Activated effector memory CD4-positive, alpha-beta T cell treated with Interleukin-2 at 50 U/mL for 16 hours (primary cell): ENCODE measurements at places on chromosomes 12 and 14.

DNA sequence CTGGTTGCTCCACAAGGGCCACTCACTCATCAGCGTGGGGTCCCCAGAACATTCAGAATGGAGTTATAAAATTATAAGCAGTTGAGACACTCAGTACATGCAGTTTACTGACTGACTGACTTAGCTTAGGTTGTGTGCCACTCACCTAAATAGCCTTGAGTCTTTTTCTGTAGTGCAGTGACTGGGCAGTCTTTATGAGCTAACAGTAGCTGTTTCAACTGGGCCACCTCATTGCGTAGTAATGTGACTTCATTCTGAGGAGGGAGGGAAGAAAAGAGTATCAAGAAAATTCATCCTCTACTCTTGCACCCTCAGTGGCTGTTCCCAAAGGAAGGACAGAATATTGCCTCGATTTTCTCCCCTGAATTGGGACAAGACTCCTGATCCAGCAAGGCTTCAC, 15.8 kb upstream of the NPFF start:
- no peak for DNase-seq

DNA sequence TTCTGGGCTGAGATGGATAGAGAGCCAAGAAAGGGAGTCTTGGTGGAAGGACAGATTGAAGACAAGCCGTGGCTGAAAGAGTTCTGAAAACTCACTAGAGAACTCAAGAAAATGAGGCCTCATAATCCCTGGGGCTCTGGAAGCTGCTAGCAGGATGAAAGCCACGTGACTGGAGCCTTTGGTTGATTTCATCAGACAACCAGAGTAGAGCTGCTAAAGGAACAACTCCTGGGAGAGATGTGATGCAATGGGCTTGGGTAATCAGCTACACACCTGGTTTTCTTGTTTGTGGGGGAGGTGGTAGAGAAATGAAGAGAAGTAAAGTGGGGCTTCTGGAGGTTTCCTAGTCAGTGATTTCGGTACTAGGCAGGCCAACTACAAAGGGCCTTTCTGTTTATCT, 13.4 kb downstream of the CSRNP2 start:
- DNase-seq, result no peak

GRCh38 chr12:76957301-76957700, 78.5 kb upstream of the CSRP2 start:
- no peak for DNase-seq

- DNase-seq, result no peak
These were observed 11.9 kb upstream of the BCL7A start for GRCh38 chr12:122009741-122010140.

DNA sequence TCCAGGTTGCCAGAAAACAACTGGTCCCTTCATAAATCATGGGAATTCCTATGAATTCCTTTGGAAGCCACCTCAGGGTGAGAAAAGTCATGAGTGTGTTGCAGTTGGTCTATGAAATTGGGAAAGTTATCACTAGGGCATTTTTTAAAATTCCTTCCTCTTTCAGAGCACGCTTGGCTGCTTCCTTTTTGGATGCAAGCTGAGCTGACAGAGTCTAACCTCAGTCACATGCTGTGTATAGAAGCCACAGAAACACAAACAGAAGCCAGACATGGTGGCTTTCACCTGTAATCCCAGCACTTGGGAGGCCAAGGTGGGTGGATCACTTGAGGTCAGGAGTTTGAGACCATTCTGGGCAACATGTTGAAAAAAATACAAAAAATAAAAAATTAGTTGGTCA, 21.7 kb upstream of the HELB start:
- DNase-seq, result no peak

DNA sequence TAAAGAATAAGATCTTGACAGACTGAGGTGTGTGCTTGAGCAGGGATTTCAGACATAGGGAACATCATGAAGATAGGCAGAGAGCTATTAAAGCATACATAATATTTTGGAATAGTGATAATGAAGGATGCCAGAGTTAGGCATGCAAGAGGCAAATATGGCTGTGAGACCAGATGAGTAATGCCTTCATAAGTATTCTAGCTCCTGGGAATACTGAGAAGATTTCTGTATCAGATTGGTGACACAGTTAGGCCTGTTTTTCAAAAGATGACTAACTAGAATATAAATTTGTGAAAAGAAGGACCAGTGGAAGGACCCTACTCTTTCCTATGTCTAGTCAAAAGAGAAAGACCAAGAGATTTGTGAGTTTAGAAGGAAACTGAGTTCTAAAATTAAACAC, 108.8 kb downstream of the TXNDC16 start:
- DNase-seq, result no peak

GRCh38 chr14:103629503-103630121, 601 bp downstream of the KLC1 start:
- DNase-seq, result peak; percentile 31

DNA sequence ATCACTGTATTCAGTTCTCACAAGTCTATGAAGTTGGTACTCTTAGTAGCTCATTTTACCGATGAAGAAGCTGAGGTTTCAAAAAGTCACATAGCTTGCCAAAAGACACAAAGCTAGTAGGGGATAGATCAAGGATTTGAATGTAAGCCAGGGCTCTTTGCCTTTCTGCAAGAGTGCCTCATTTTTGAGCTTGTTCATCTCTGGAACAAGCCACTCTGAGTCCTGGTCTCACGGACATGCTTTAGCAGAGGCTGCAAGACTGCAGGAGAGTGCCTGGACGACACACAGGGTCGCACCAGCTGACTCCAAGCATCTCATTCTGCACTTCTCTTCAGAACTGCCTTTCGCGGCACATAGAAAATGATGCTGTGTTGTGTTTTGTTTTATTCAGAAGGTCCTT, 3.7 kb downstream of the NUAK1 start:
- DNase-seq, result no peak

DNA sequence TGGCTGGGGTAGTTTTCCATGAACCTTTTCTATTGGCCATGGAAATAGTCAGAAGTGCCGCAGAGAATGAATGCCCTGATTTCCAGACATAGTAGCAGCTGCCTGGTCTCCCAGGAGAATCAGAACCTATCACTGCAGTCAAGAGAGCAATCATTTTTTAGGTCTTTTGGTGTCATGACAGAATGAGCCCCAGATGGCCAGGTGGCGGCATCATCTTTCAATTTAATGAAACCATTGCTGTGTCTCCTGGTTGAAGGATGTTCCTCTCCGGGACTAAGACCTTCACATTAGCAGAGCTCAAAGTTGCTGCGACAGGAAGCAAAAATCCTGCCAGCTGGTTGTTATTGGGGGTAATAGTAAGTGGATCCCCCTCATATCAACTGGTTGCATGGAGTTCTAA, 18.8 kb downstream of the TNFAIP2 start:
- no peak for DNase-seq

DNA sequence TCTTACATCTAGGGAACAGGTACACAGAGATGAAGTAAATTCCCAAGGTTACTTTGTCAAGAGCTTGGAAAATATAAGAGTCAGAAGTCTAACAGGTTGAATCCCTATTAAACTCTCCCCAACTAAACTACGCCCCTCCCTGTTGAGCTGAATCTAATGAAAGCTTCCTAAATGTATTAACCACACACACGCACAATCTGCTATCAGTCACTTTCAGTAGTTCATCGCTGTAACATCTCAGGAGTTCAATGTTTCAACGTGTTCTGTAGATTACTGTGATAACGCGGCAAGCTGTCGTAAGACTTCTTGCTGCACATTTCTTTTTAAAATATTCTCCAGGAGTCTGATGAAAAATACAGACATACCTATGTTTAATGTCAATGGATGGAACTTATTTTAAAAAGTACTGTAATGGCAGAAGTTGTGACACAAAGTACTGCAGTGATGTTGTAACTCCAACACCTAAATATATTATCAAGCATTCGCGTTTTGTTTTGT, 612 bp upstream of the SLC25A3 start:
- DNase-seq, result no peak

DNA sequence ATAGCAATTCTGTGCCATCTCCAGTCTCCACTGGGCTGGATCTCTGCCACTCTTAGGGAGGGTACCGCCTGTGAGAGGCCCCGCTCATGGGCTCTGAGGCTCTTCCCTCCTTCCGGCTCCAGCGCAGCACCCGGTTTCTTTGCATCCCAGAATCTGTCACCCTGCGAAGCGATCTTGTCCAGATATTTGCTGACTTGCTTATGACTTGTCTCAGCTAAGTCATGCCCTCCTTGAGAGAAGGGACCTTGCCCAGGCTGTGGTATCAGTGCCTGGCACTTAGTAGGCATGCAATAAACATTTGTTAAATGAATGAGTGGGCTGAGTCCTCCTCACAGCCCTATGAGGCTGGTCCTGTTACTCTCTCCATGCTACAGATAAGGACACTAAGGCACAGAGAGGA, 13.4 kb downstream of the KRT80 start:
- DNase-seq, result no peak

- DNase-seq, result no peak
These were observed 130.1 kb upstream of the RTL1 start for GRCh38 chr14:101033446-101034165.

DNA sequence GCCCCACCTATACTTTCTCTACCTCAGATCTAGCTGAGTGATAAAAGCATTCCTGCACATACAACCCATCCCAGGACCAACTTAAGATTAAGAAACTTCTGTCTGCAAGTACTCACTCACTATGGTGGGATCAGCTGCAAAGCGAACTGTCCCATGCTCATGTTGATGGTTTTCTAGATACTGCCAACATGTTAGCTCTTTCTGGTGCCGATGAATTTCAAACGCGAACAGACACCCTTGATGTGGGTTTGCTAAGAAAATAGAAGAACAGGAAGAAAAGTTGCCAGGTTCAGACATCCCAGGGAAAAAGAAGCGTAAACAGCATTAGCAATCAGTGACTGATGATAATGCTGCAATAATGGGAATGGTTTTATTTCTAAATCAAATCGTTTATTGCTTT, 1.5 kb upstream of the SLC39A2 start:
- no peak for DNase-seq

- DNase-seq, result peak; percentile 51
These were observed 16.1 kb downstream of the UBC start for GRCh38 chr12:124898200-124898922.

DNA sequence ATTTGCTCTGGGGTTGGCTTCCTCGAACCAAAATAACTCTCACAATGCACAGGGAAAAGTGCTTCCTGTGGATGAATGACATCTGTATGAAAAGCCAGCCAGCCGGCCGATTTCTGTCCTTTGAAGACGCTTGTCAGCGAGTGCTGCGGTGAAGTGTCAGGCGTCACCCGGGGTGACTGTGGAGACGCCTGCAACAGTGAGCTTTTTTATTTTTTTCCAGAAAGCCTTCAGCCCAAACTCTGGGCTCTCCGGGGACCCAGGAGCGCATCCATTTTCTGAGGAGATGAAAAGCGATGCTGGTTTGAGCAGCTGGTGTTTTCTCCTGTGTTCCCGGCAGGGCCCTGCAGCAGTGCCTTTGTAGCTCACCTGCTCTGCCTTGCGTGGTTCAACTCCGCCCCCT, 147.9 kb upstream of the MYL2 start:
- peak; percentile 3 for DNase-seq

DNA sequence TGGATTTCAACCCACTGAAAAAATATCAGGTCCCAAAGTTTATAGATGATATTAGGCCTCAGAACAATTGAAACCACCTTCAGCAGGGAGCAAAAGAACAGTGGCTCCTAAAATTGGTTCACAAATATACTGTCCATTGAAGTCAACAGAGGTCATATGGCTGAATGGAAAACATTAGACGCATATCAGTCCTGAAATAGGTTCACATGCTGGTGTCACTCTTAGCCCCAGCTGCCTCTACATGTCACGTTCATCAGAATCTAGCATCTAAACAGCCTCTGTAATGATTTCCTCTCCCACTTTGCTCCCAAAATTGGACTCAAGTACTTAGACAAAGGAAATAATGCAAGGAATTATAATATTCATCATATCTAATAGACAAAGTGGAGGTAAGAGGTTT, 8.7 kb downstream of the FLRT2 start:
- DNase-seq, result no peak

- no peak for DNase-seq
These were observed 25.7 kb downstream of the DHX37 start for GRCh38 chr12:124963211-124963610.

DNA sequence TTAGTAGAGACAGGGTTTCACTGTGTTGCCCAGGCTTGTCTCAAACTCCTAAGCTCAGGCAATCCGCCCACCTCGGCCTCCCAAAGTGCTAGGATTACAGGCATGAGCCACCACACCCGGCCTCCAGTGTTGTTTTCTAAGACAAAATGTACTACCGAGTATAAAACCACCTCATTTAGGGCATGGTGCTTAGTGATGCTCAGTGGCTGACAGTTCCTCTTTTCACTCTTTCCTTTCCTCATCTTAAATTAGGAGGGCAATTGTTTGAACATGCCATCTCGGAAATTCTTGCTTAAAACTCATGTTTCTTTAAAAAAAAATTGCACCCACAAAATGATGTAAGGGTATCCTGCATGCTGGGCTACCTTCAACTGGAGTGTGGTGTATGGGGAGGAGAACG, 89.0 kb downstream of the RFX4 start:
- no peak for DNase-seq

DNA sequence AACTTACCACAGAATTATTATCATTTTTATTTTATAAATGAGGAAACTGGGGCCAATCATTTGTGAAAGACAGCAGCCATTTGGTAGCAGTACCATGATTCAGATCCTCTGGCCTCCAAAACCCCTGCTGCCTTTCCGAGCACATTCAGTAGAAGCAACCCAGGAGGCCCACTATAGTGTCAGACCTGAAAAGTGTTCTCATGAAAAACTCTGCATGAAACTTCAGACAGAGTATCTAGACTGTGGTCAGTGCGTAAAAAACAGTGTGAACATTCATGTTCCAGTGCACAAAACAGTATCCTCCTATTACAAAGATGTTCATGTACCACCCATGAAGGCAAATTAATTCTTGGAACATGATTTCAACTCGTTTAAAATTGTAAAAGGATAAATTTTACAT, 112.0 kb downstream of the EPS8 start:
- DNase-seq, result no peak

- DNase-seq, result peak; percentile 32
These were observed 446 bp downstream of the PPP1R12A start for GRCh38 chr12:79934281-79935020.

DNA sequence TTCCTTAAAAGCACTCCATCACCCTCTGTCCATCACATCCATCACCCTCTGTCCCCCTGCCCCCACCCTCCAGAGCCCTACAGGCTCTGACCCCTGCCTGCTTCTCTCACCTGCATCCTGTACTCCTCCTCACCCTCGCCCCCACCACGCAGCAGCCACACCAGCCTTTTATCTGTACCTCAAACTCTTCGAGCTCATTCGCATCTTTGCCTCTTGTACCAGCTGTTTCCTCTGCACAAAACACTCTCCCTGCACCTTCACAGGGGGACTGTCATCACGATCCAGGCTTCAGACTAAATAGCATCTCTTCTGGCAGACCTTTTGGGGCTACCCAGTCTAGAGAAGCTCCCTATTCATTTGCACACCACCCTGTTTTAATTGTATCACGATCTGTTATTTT, 24.1 kb downstream of the TMEM229B start:
- DNase-seq, result no peak

DNA sequence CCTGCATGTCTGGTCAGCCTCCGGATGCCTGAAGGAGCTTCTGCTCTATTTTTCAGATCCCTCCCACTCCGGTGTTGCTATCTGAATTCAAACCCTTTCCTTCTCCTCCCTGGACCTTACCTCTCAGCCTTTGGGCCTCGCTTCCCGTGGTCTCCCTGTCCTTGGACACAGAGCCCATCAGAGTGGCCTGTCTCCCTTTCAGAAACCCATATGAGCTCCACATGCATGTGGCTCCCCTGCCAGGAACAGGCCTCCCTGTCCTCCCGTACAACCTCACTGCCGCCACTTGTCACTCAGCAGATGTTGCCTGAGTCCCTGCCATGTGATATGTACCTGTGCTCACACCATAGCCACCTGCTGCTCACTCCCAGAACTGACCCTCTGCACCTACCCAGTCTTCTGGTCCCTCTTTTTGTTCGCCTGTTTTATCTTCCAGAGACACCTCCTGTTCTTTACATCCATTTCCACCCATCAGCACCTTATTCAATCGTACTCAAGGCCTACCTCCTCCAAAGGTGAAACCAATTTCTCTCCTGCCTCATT, 182.5 kb downstream of the ZFP36L1 start:
- no peak for DNase-seq
